Tibial artery (tissue), 4 donors: ENCODE measurements at places on chromosomes 4 and X.

DNA sequence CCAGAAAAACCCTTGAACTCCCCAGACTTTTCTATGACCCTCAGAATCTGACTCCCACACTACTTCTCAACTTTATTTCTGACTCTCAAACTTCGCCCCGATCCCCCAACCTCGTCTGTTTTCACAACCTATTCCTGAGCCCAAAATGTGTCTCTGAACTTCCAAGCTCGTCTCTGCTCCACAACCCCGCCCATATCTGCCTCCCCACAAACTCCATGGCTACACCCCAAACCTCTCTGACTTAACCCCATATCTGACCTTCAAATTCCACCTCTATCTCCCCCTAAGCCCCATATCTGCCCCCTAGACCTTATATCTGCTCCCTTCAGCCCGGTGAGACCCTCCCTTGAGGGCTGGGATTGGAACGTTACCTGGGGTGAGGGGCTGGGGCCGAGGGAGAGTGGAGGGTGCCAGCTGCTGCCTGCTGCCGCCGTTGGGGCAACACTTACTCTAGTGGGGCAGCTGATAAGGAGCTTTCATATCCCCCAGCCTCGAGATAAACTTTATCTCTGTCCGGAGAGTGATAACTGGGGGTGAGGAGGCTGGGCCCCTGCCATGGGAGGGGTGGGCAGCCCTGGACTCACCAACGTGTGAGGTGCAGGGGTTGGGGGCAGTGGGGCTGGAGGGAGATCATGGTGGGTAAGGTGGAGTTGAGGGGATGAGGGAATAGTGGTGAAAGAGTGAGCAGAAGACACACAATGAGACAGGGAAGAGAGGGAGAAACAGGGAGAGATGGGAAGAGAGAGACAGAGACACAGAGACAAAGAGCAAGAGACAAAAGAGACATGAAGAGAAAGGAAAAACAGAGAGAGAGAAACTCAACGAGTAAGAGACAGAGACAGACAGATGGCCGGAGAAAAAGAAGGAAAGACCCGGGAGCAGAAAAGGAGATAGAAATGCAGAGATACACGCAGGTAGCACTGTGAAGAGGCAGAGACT lies 1.4 kb downstream of the GATA1 start:
- DNase-seq = no peak

- peak; percentile 76 for DNase-seq
Observed at GRCh38 chr4:90127223-90127705, at the start of gene CCSER1. Gene CCSER1 (plus strand): TSS chr4:90127394.

DNA sequence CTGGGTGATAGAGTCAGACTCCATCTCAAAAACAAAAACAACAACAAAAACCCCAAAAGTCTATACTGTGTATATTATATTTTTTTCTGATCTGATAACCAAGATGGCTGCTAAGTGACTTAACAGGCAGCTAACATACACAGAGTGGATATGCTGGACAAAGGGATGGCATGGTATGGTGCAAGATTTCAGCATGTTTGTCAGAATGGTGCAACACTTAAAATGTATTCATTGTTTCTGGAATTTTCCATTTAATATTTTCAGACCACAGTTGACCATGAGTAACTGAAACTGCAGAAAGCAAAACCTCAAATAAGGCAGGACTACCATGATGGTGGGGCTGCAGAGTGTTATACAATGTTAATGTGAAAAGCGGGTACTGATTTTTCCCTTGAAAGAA lies 6.1 kb upstream of the BOD1L1 start:
- DNase-seq = no peak

DNA sequence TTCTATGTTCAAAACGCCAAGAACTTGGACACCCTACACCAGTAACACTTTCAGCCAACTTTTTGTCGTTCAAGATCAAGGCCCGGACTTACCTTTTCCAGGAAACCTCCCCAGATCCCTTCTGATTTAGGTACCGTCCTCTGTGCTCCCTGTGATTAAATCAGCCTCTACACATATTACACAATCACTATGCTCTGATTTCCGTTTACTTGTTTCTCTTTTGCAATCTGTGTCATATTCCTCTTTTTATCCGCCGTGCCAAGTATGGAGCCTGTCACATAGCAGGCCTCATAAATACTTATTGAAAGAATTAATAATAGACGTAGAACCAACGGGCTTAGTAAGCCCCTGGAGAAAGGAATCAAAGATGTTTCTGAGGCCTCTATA lies 722 bp upstream of the TMEM33 start:
- DNase-seq = no peak

- DNase-seq = no peak
Observed at GRCh38 chrX:101655534-101655933, 4.1 kb downstream of the ARMCX2 start.

DNA sequence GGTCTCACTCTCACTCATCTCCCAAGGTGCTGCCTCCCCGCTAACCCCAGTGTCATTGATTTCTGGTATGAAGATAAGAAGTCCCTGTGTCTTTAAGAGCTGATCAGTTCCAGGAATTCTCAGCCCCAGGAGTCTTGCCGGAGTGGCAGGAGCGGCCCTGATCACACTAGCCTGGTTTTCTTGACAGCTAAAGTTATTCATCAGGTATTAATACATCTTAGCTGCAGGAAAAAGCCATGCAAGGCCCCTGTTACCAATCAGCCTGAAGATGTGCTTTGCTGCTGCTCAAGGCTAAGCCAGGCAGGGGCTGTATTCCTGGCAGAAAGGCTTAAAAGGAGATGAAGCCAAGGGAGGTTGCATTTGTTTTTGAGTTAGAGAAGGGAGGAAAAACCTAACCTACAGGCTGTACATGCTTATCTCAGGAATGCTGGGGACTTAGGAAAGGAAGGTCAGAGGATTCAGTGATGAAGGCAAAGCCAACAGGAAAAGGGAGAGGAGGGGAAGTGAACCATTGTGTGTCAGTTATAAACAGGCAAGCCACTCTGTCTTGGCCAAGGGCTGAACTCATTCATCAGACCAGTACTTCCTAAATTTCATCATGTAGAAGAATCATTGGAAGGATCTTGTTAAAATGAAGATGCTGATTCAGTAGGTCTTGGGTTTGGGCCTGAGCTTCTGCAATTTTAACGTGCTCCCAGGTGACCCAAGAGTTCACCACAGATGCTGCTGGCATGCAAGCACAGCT lies 8.6 kb downstream of the SRPX start:
- no peak for DNase-seq

DNA sequence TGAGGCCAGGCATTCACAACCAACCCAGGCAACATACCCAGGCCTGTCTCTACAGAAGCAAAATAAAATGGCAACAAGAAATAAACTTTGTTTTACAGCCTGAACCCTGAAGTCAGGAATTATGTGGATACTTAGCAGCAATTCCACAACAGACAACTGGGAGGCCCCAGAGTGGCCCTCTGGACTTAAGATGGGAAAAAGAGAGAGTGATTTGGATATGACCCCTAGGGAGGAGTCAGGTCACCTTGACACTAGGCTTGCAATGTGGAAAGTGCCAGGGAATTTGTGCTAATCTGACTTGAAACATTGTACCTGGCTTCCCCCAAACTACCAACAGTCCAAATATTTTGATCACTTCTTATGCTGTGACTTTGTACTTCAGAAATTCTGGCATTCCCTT lies 193.1 kb downstream of the PARM1 start:
- DNase-seq = no peak

DNA sequence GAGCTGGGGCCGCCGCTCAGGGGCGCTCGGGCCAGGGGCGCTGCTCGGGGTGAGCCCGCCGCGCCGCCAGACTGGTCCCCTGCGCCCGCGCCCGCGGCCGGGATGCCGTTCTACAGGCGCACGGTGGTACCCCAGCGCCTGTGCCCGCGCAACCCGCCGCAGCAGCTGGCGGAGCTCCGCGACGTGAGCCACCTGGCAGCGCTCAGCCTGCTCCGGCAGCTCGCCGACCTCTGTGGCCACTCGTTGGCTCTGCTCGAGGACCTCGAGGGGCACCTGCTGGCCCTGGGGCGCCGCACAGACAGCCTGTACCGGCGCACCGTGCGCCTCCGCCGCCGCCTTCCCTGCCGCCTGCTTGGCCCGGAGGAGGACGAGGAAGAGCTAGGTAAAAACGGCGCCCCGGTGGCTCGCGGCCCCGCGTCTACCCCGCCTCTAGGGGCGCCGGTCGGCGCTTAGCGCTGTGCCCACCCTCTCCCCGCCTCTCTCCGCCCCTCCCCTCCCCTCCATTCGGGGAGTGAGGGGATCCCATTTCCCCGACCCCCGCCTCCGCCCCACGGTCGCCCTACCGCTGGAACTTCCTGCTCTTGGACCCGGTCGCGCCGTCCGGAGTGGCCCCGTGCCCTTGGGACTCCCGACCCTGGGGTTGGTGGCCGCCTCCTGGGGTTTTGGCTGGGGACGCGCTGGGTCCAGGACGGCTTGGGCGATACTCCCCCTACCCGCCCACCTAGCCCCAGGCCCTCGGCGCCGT lies 513 bp downstream of the NHSL2 start:
- DNase-seq = no peak

DNA sequence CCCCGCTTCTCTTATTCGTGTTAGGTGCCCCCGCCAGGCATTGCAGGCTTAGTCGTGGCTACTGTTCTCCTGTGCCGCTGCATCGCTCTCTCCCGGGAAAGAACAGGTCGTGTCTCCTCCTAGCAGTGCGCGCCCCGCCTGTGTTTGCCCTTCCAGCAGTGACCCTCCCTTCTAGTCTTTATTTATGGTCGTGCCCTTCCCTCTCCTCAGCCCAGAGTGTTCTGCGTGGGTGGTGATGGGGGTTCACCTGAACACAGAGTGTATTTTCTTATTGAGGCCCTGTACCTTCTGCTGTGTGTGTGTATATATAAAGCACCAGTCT lies 15.2 kb downstream of the USP11 start:
- no peak for DNase-seq

GRCh38 chr4:9811806-9812205 lies 30.4 kb downstream of the DRD5 start:
- DNase-seq = no peak

DNA sequence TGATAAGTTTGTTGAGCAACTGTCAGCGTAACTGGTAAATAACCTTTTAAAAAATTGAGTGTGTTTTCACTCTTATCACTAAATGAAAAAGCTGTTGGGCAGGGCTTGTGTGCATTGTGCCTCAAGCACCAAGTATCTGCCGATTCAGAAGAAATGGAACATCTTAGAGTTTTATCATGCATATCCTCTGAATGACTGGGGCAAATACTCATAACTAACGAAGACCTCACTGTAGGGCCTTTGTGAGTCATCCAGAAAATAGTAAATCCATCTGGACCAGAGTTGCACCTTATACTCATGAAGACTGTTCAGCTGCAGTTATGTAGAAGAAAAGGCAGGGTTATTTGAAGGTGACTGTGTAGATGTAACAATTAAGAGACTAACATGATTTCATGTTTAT lies 222.1 kb downstream of the CAMK2D start:
- DNase-seq = no peak

DNA sequence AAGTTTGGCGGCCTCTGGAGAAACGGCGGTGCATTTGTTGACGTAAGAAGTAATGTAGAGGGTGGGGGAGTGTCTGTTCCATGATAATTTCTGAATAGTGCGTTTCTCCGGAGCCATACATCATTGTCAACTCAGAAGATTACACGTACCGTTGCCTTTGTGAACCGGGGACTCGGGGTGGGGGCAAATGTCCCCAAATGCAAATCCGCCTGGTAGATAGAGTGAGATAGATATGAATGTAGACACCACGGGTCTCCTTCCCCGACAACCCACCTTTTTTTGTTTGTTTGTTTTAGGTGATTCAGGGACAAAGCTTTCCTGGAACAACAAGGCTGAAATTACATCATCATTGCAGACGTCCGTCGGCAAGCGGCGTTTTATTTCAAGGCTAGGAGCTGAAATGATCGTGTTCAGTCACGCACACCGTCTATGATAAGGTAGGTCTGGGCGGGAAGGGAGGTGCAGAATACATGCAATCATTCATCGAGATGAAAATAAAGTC lies 96.0 kb upstream of the PPP2R3B start:
- DNase-seq = no peak

GRCh38 chr4:151484396-151485102 lies 75.6 kb downstream of the FHIP1A start:
- DNase-seq = no peak

- no peak for DNase-seq
Observed at GRCh38 chr4:6179362-6179761, 21.0 kb downstream of the JAKMIP1 start.

DNA sequence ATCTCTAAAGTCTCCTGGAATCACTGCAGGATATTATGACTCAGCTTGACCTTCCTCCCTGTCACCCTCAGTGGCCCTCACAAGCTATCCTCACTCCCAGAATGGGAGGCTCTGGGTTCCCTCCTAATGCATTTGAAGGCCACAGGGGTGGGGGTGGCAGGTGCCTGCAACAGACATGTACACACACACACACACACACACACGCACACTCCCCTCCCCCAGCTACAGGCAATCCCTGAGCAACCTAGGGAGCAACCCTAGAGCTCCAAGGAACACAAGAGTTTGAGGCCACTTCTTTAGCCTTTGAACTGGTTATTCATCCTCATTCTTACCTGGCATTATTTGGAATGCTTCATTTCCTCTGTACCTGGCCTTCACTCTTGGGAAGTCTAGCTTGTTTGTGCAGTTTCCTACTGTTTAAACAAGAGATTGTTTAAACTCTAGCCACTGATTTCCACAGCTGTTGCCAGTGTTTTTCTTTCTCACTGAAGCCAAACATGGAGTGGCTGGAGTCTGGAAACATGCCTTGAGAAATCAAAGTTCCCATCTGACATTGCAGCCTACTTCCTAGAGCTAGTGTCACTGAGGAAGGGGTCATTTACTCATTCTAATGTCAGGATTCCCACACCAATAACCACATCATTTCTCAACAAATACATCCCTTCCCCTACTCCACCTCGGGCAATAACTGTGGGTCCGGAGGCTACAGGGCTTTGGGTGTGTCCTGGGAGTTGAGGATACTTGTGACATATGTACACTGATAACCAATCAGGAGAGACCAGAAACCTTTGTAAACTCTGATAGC lies 37.7 kb downstream of the MAOA start:
- no peak for DNase-seq

GRCh38 chr4:95732061-95732460 lies 107.8 kb upstream of the PDHA2 start:
- no peak for DNase-seq

GRCh38 chr4:30538794-30539193 lies 181.4 kb upstream of the PCDH7 start:
- DNase-seq = no peak

GRCh38 chr4:97761445-97762114 lies 381.7 kb downstream of the STPG2 start:
- DNase-seq = no peak

DNA sequence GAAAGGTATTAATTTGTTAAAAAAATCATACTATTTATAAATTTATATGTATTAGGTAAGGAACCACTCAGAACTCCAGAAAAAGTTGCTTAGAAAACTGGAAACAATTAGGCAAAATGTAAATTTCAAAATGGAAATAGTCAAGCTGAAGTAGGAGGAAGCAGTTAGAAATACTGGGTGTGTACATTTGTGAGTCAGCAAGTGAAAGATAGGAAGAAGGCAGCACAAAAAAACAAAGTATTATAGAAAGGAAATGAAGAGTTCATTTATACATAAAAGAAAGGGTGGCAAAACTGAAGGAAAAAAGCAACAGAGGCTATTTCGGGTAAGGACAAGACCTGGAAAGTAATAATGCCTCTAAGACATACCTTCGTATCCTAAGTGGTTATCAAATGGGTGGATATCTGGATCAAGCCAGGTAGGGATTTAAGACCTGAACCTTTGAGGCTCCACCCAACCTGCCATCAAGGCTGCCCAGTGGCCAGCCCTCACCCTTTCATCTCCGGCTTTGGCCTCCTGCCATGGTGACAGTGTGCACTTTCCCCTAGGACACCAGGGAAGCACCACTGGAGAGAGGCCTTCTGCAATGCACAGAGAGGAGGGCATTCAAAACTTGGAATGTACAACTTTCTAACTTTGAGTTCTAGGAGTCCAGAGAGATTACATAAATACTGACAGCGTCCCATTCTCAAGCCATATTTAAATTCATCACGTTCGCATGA lies at the start of gene LRRC66:
Gene LRRC66 (minus strand): TSS at position 428 of the 722 bp plus-strand sequence. CDS start 2,750 bp downstream, outside the sequence.
- DNase-seq = no peak

GRCh38 chr4:112616984-112617383 lies 19.7 kb downstream of the ZGRF1 start:
- no peak for DNase-seq
